ENCODE measurements at places on chromosomes 13 and 19. TPM values are rescaled to one million over a fixed set of nuclear protein-coding genes. Genes with fewer than 3 reads are reported as not detected.
A peak's percentile ranks its signal among the peaks of the same experiment; 100 is the strongest.

DNA sequence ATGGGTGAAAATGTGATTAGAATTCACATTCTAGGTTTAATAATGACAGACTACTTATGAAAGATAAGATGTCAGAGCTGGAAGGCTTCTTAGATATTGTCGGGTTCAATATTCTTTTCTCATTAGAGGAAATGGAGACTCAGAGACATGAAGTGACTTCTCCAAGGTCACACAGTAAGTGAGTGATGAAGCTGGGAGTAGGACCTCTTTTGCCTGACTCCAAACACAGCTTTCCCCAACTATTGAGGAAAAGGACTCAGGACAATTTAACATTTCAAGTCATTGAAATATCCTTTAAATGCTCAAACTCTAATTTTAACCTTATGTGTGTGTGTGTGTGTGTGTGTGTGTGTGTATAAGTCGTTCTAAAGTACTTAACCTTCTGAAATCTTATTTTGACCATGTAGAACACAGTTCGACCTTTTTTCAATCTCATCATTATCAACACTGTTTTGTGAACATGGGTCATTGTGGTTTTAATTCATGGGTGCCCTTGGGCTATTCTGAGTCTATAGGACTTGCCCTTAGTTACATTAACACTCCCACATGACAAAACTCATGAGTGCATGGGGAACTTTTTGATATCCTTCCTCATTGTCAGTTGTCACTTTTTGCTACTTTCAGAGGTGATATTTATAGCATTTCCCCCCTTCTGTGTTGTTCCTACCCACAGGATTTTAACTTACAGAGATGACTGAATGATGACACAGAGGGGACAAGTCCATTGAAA, 53.0 kb downstream of the LRCH1 start:
- H3K4me3 ChIP-seq = no peak overlapping the region
- no peak overlapping the region for H3K27ac ChIP-seq
- H3K4me1 ChIP-seq = peaks cover 50% of the 10 kb centered on the region
- no peak for DNase-seq
- no peaks in the 10 kb centered on the region for H3K36me3 ChIP-seq
- H3K27me3 ChIP-seq = no peaks in the 10 kb centered on the region

DNA sequence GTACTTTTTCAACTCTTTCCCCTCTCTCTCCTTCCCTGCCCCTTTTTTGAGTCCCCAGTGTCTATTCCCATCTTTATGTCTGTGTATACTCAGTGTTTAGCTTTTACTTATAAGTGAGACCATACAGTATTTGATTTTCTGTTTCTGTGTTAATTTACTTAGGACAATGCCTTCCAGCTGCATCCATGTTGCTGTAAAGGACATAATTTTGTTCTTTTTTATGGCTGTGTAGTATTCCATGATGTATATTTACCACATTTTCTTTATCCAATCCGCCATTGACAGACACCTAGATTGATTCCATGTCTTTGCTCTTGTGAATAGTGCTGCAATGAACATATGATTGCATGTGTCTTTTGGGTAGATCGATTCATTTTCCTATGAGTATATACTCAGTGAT, 10.7 kb upstream of the ZC3H13 start:
- H3K27me3 ChIP-seq = no peaks in the 10 kb centered on the region
- no peak overlapping the region for H3K4me3 ChIP-seq
- peaks cover 6% of the 10 kb centered on the region for H3K4me1 ChIP-seq
- H3K27ac ChIP-seq = no peak overlapping the region
- H3K36me3 ChIP-seq = no peaks in the 10 kb centered on the region
- no peak for DNase-seq

GRCh38 chr13:77696879-77697216, 639 bp upstream of the SLAIN1 start:
- no peak for DNase-seq
- H3K36me3 ChIP-seq = no peaks in the 10 kb centered on the region
- peaks cover 5% of the 10 kb centered on the region for H3K4me1 ChIP-seq
- H3K27me3 ChIP-seq = peaks cover 44% of the 10 kb centered on the region
- H3K27ac ChIP-seq = no peak overlapping the region
- H3K4me3 ChIP-seq = peak overlapping the region; percentile 62

DNA sequence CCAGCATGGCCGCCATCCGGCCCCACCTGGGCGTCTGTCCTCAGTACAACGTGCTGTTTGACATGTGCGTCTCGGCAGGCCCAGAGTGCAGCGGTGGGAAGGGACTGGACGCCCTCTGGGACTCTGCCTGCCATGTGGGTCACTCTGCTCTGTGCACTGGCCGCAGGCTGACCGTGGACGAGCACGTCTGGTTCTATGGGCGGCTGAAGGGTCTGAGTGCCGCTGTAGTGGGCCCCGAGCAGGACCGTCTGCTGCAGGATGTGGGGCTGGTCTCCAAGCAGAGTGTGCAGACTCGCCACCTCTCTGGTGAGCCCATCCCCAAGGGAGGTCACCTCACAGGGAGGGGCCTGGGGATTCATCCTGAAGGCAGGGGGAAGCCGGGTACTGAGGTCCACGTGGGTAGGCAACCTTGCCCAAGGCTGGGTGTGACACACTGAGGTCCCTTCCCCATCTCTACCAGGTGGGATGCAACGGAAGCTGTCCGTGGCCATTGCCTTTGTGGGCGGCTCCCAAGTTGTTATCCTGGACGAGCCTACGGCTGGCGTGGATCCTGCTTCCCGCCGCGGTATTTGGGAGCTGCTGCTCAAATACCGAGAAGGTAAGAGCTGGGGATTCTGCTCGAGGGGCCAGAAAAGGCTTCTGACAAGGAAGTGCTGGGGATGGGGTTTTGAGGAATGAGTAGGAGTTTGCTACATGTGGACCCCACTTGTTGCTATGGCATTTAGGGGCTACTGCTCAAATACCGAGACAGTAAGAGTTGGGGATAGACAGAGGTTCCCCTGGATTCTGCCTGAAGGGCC, 11.3 kb downstream of the ABCA7 start:
- H3K4me3 ChIP-seq = no peak overlapping the region
- H3K4me1 ChIP-seq = no peaks in the 10 kb centered on the region
- no peak for DNase-seq
- no peaks in the 10 kb centered on the region for H3K36me3 ChIP-seq
- H3K27ac ChIP-seq = no peak overlapping the region

- H3K4me1 ChIP-seq = no peaks in the 10 kb centered on the region
- H3K27ac ChIP-seq = no peak overlapping the region
- H3K36me3 ChIP-seq = no peaks in the 10 kb centered on the region
- peaks cover 3% of the 10 kb centered on the region for H3K27me3 ChIP-seq
- DNase-seq = no peak
Observed at GRCh38 chr13:27495551-27495950, 45.2 kb upstream of the MTIF3 start.

DNA sequence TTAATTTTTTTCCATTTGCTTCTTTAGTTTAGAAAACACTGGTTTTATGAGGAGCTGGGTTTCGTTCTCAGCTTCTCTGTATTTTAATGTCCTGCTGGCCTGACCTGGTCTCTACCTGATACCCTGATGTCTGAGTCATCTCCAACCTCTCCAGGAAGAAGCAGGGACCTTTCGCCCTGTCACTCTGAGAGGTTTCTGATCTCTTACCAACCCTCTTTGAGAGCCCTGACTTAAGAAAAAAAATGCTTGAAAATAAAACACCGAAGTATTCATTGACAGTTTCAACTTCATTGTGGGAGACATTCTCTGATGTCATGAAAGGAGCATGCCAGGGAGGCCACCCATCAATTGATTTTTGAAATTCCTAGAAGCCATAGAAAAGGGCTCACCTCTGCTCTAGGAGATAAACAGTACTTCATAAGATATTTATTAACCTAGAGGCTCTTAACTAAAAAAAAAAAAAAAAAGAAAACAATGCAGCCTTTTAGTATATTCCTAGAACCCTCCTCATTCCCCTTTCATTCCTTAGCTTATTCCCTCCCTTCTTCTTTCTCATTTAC, 234.8 kb downstream of the ENOX1 start:
- no peak overlapping the region for H3K4me3 ChIP-seq
- no peaks in the 10 kb centered on the region for H3K36me3 ChIP-seq
- H3K27me3 ChIP-seq = no peaks in the 10 kb centered on the region
- H3K27ac ChIP-seq = no peak overlapping the region
- no peak for DNase-seq

DNA sequence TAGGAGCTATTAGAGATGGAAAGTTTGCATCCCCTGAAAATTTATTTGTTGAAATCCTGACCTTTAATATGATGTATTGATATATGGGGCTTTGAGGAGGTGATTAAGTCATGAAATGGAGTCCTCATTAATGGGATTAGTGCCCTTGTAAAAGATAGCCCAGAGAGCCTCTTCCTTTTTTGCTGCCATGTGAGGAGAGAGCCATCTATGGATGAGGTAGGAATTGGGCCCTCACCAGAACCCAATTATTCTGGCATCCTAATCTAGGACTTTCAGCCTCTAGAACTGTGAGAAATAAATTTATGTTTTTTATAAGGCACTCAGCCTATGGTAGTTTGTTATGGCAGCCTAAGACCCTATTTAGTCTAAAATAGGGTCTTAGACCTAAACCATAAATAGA, 250.2 kb upstream of the SLITRK1 start:
- H3K4me1 ChIP-seq = no peaks in the 10 kb centered on the region
- H3K27ac ChIP-seq = no peak overlapping the region
- H3K27me3 ChIP-seq = no peaks in the 10 kb centered on the region
- H3K36me3 ChIP-seq = no peaks in the 10 kb centered on the region

- H3K36me3 ChIP-seq = no peaks in the 10 kb centered on the region
- no peak for DNase-seq
- H3K4me1 ChIP-seq = no peaks in the 10 kb centered on the region
Observed at GRCh38 chr19:31054430-31054829, 294.8 kb downstream of the TSHZ3 start.

- no peaks in the 10 kb centered on the region for H3K27me3 ChIP-seq
- no peak for DNase-seq
- H3K4me3 ChIP-seq = no peak overlapping the region
- no peaks in the 10 kb centered on the region for H3K36me3 ChIP-seq
Observed at GRCh38 chr13:44399074-44399473, 25.4 kb downstream of the SERP2 start.

GRCh38 chr19:29854033-29854432, 42.2 kb downstream of the CCNE1 start:
- no peaks in the 10 kb centered on the region for H3K4me1 ChIP-seq
- H3K27ac ChIP-seq = no peak overlapping the region
- no peaks in the 10 kb centered on the region for H3K36me3 ChIP-seq
- no peak overlapping the region for H3K4me3 ChIP-seq
- peaks cover 26% of the 10 kb centered on the region for H3K27me3 ChIP-seq
- DNase-seq = peak; percentile 9

DNA sequence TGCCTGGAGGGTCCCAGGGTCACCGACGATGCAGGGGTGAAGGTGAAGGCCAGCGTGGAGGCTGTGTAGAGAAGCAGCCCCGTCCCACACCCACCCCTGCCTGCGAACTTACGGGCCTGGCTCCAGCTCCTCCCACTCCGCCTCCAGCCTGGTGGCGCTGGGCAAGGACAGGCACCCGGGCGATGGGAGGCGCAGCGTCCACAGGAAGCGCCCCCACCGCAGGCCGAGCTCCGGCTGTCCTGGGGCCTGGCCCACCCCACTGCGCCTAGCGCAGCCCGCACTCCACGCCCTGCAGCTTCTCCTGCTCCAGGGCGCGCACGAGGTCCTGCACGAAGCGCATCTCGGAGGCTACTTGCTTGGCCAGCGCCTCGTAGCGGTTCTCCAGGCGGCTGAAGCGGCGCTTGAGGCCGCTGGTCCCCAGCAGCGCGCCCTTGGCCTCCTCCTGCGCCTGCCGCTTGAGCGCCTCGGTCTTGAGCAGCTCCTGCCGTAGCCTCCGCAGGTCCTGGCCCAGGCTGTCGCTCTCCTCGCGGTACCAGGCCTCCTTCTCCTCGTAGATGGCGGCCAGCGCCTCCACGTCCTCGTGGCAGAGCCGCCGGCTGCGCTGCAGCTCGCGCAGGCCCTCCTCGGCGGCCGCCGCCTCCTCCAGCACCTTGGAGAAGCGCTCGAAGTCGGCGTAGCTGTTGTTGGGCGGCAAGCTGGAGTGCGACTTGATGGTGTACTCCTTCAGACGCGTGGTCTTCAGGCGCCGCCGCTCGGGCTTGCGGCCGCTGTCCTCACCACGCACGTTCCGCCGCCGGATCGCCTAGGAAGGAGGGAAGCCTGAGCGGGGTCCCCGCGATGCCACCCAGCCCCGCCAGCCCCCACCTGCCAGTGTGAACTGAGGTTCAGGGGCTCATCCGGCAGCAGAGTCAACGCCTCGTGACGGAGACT, 11.8 kb downstream of the DAPK3 start:
- H3K4me1 ChIP-seq = peaks cover 3% of the 10 kb centered on the region
- peaks cover 17% of the 10 kb centered on the region for H3K36me3 ChIP-seq
- no peaks in the 10 kb centered on the region for H3K27me3 ChIP-seq
- H3K4me3 ChIP-seq = no peak overlapping the region
- H3K27ac ChIP-seq = no peak overlapping the region

- no peak overlapping the region for H3K4me3 ChIP-seq
- no peak for DNase-seq
- no peaks in the 10 kb centered on the region for H3K4me1 ChIP-seq
- H3K27me3 ChIP-seq = peaks cover 40% of the 10 kb centered on the region
- H3K27ac ChIP-seq = no peak overlapping the region
Observed at GRCh38 chr19:7789447-7789846, 26.4 kb downstream of the CLEC4M start.

DNA sequence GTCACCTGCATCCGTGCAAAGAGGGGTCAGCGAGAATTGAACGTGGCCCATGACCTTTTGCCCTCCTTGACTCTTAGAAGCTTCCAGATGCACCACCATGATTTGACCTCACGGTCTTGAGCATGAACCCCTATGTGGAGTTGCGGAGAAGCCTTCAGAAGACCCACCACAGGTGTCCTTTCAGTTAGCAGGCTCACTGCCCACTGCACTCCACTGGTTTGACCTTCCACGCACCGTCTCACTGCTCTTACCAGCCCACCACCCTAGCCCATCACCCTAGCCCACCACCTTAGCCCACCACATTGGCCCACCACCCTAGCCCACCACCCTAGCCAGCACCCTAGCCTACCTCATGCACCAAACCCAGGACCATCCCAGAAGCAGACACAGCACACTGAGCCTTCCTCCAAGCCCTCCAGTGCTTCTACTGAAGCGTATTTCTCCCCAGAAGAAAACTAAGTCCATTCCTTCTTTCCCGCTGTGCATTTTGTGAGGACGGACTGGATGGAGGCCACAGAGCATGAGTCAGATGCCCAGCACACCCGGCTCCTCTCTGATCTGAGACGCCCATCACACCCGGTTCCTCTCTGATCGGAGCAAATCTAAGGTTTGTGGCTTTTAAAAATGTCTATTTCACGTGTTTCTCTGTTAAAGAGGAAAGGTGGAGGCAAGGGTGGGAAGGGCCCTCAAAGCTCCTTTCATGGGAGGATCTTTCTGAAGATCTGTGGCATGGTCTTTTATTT, 45.8 kb downstream of the SOX1 start:
- no peak for DNase-seq
- H3K27ac ChIP-seq = no peak overlapping the region
- no peak overlapping the region for H3K4me3 ChIP-seq
- H3K27me3 ChIP-seq = peaks cover 68% of the 10 kb centered on the region
- H3K4me1 ChIP-seq = no peaks in the 10 kb centered on the region

- DNase-seq = no peak
- no peak overlapping the region for H3K27ac ChIP-seq
- H3K27me3 ChIP-seq = no peaks in the 10 kb centered on the region
- no peaks in the 10 kb centered on the region for H3K36me3 ChIP-seq
- H3K4me3 ChIP-seq = no peak overlapping the region
Observed at GRCh38 chr13:34667286-34668218, 274.5 kb upstream of the NBEA start.

- H3K27ac ChIP-seq = no peak overlapping the region
- no peaks in the 10 kb centered on the region for H3K36me3 ChIP-seq
- H3K4me3 ChIP-seq = no peak overlapping the region
- no peaks in the 10 kb centered on the region for H3K27me3 ChIP-seq
- no peak for DNase-seq
- H3K4me1 ChIP-seq = peaks cover 38% of the 10 kb centered on the region
Observed at GRCh38 chr13:109390391-109390790, 396.0 kb downstream of the IRS2 start.

The F7 gene
- 0.60 TPM for total RNA-seq

The ERFL gene
- total RNA-seq = 0.44 TPM

The GPR180 gene
- 11.7 TPM for total RNA-seq

The FGF22 gene
- not detected for total RNA-seq

The SIX5 gene
- 33.0 TPM for total RNA-seq

The FAM216B gene
- total RNA-seq = not detected

All from chondrocyte (in vitro differentiated cells).